Fibroblast of the aortic adventitia (primary cell): ENCODE measurements at places on chromosomes 7 and 10. TPM values are rescaled to one million over a fixed set of nuclear protein-coding genes. Genes with fewer than 3 reads are reported as not detected.

Gene LRMDA
- 3.6 and 6.3 TPM in 2 replicates for total RNA-seq

Gene CTAGE6
- 0.90 and 4.5 TPM in 2 replicates for total RNA-seq

Gene DNAAF5
- total RNA-seq = 10.5 and 22.0 TPM in 2 replicates

Gene DNA2
- total RNA-seq = 10.0 and 15.2 TPM in 2 replicates

Gene SPDYE6
- total RNA-seq = not detected in 2 replicates

Gene GPR158
- 0.18 and 0.49 TPM in 2 replicates for total RNA-seq

Gene RPEL1
- under 0.01 and 0.82 TPM in 2 replicates for total RNA-seq

Gene BTBD16
- total RNA-seq = 0.09 TPM in 1 of 2 replicates, not detected in the other

Gene GIMAP1
- not detected in 2 replicates for total RNA-seq

Gene JAKMIP3
- 0.09 and 1.1 TPM in 2 replicates for total RNA-seq

Gene CTTNBP2
- total RNA-seq = 3.9 and 11.9 TPM in 2 replicates

Gene ANTXRL
- not detected in 2 replicates for total RNA-seq

Gene COL17A1
- 2.0 and 2.3 TPM in 2 replicates for total RNA-seq

Gene PCDH15
- total RNA-seq = 0.08 and 0.09 TPM in 2 replicates

Gene ASB10
- not detected in 2 replicates for total RNA-seq

Gene PRLHR
- total RNA-seq = not detected in 2 replicates

Gene PNLIPRP3
- not detected in 2 replicates for total RNA-seq

Gene PTPN20
- total RNA-seq = 0.27 TPM in 1 of 2 replicates, not detected in the other

Gene SRGN
- total RNA-seq = 65.8 and 127 TPM in 2 replicates

Gene EIF4EBP2
- 54.2 and 60.2 TPM in 2 replicates for total RNA-seq

Gene MET
- 7.5 and 24.1 TPM in 2 replicates for total RNA-seq

Gene PYROXD2
- total RNA-seq = 6.5 and 10.2 TPM in 2 replicates

Gene MINPP1
- 20.6 and 27.5 TPM in 2 replicates for total RNA-seq

Gene NYAP1
- total RNA-seq = 0.81 and 5.6 TPM in 2 replicates

Gene CACNB2
- total RNA-seq = 0.82 and 2.1 TPM in 2 replicates

Gene RBM20
- total RNA-seq = 0.08 and 0.09 TPM in 2 replicates

Gene NANOS1
- total RNA-seq = 2.1 and 2.7 TPM in 2 replicates

Gene KIF11
- 4.5 and 46.5 TPM in 2 replicates for total RNA-seq

Gene ABCB4
- total RNA-seq = 0.81 TPM in 1 of 2 replicates, not detected in the other

Gene SMIM30
- 25.3 and 124 TPM in 2 replicates for total RNA-seq

Gene SPDYE2B
- total RNA-seq = 0.16 TPM in 1 of 2 replicates, not detected in the other

Gene EIF3B
- 150 and 173 TPM in 2 replicates for total RNA-seq
